Endodermal cell (in vitro differentiated cells): ENCODE measurements at places on chromosomes 11 and 22. TPM values are rescaled to one million over a fixed set of nuclear protein-coding genes. Genes with fewer than 3 reads are reported as not detected.

Gene CBL
- 37.8 and 40.3 TPM in 2 replicates for total RNA-seq

Gene HEPN1
- total RNA-seq: not detected in 3 replicates

- DNase-seq: no peak
These were observed 515.3 kb downstream of the JRKL start for GRCh38 chr11:96905143-96905542.

GRCh38 chr11:34978236-34979191 lies 62.1 kb downstream of the PDHX start:
- peak; percentile 78 for DNase-seq

DNA sequence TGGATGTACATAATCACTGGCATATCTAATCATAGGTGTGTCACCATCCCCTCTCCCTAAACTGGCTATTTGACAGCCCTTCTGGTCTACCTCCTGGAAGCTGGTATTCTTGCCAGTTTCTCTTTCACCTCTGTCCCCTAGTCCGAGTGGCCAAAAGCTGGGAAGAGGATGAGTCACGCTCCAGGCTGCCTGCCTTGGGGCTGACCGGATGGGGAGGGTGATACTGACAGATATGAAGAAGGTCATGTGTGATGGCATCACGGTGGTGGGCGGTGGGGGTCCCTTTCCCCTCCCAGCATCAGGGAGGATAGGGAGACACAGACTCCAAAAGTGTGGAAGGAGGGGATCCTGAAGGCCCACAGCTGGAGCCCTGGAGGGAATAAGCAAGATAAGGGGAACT lies 4.8 kb downstream of the OAF start:
- DNase-seq: no peak
